ENCODE measurements at places on chromosomes 5 and 9.

DNA sequence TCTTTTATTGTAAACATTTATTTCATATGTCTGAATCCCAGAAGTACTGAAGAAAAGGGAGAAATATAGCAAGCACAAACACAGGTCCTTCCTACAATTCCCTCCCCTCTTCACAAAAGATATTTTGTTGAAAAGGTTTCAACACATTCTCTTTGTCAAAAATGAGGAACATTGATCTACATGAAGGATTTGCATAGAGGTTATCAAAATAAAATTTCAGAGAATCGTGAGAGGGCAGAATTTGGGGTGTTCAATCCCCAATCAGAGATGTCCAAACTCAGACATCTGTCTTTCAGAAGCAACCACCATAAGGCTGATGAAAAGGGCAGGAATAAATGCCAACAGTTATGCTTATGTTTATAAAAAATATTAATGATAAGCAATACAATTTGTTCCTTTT is 69.2 kb downstream of the MARCHF3 start:
- no peak for DNase-seq

DNA sequence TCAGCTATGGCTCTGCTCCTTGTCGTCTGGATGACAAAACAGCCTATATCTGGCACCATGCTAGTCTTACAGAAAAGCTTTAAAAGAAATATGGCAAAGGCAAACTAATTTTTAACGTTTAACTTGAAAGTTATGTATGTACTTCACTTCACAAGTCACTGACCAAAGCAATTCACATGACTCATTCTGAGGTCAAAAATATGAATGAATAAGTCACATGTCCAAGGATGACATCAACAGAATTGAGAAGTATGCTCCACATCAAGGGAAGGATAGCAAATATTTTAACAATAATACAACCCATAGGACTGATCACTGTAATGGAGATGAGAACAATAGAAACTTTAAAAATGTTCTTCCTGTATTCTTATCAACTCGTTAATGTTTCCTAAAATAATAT is 1072.6 kb upstream of the NUDT12 start:
- DNase-seq: peak; percentile 53

DNA sequence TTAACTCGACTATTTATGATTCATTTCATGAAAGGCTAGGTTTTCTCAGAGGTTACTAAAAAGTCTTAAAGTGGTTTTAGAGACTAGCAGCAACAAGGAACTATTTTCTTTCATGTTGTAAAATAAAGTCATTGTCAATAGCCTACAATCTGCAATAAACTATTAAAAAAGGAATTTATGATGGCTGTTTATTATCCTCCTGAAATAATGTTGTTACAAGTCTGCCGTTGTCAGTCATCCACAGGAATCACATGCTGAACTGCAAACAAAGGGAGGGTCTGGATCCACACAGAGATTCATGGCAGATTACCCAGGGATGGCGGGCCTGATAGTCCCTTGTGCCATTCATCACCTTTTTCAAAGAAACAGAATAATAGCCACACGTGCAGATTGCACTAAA is 49.2 kb downstream of the TMEM174 start:
- DNase-seq: no peak

GRCh38 chr5:170302653-170303501 is 5.3 kb upstream of the LCP2 start:
- no peak for DNase-seq

DNA sequence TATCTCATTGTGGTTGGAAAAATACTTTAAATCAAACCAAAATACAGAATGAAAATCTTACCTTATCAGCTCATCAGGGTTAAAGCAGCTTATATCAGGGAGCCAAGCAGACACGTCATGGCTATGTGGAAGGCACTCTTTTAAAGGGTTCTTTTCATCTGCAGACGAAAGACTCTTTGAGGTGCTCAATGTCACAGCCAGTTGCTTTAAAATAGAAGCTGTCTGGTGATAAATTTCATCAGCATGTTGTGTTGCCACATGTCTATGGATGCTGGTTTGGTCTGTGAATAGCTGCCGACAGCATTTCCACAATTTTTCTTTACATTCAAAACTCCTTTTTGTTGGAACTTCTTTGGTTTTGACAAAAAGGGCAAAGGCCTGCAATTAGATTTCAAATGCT is 7.5 kb downstream of the TSTD2 start:
- no peak for DNase-seq

DNA sequence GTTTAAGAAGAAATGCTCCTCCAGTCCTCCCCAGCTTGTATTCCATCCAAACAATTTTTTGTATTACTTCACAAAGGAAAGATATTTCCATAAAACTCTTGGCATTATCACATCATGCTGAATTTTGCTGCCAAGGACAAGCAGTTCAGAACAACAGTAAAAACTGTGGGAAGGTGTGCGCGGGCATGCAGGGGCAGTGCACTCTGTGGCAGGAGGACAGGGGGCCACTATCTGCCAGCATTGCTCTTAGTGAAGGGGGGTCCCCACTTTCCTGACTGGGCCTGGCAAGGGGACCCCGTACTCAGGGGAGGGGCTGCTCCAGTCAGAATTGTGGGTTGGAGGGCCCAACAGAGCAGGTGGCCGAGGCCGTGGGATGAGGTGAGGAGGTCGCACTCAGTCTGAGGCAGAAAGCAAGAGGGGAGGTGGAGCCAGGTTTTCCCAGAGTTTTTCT is 32.8 kb downstream of the ANGPTL2 start:
- no peak for DNase-seq

DNA sequence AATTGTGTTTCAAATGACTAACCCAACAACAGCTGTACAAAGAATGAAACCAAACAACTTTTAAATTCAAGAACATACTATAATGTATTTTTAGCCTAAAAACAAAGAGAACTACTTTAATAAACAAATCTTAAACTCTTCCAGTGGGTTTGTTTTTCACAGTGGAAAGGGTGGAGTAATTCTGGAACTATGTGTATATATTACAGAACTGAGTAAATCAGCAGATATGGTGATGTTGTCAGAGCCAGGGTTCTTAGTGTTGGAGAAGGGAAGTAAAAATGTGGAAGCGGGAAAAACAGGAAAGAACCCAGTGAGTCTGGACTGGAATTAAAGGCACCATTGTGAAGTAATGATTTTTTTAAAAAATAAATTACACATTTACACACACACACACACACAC is 144.9 kb downstream of the CDK5RAP2 start:
- DNase-seq: no peak

DNA sequence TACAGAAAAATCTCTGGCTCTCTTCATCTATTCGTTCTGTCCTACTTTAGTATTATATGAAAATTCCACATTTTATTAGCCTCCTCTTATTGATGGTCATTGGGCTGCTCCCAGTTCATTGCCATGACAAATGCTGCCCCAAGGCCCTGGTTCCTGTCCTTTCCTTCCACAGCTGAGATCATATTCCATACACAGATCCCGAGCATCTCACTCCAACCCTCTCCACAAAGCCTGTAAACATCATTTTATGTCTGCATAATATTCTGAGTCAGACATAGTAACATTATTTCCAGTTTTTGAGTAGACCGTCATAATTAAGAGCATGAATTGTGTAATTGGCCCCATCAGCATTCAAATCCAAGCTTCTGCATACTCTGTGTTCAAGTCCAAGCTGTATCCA is 86.3 kb downstream of the MVB12B start:
- DNase-seq: peak; percentile 45

GRCh38 chr5:158419186-158419585 is 560.2 kb upstream of the CLINT1 start:
- DNase-seq: no peak
